ENCODE measurements at places on chromosomes 1 and 21.

DNA sequence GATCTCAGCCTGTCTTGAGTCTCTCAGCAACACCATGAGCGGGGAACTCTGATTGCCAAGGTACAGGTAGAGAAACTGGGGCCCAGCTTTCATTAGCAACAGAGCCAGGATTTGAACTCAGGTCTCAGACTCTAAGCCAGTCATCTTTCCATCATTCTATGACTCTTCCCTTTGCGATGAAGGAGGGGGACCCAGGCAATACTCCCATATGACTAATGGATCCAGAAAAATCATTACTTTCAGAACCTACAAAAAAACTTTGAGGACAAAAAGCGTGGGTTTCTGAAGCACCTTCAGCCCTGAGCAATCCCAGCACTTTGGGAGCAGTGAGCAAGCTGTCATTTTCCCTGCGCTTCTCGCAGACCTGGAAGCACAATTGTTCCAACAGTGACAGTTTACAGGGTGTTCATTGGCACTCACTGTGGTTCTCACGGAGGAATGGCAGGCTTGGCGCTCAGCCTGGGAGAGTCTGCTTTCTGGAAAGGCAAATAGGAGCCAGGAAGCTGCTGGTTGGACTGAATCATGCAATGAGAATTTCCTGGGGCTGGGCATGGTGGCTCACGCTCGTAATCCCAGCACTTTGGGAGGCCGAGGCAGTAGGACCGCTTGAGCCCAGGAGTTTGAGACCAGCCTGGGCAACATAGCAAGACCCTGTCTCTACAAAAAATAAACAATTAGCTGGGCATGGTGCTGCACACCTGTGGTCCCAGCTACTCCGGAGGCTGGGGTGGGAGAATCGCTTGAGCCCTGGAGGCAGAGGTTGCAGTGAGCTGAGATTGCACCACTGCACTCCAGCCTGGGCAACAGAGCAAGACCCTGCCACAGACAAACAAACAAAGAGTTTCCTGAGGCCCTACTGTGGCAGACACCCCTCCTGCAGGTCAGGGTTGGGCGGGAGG, 40.1 kb downstream of the SLC2A7 start:
- peak; percentile 24 for DNase-seq

GRCh38 chr1:155608888-155609225, 1.2 kb upstream of the MSTO1 start:
- DNase-seq: no peak

DNA sequence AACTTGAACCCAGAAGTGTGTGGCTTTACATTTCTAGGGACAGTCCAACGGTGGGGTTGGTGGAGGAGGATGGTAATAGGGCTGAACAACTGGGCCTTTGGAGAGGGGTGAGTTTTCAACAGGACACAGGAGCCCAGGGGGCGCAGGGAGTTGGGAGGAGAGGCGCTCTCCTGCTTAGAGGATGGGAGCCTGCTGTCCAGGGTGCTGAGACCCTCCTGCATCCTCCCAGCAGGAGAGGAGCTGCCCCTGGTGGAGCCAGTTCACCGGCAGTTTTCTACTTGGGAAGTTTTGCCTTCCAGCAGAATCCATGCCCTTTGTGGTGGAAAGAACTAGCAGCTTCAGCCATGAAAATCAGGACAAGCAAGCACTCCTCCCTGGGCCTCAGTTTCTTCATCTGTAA, 8.6 kb downstream of the KCNC4 start:
- no peak for DNase-seq

DNA sequence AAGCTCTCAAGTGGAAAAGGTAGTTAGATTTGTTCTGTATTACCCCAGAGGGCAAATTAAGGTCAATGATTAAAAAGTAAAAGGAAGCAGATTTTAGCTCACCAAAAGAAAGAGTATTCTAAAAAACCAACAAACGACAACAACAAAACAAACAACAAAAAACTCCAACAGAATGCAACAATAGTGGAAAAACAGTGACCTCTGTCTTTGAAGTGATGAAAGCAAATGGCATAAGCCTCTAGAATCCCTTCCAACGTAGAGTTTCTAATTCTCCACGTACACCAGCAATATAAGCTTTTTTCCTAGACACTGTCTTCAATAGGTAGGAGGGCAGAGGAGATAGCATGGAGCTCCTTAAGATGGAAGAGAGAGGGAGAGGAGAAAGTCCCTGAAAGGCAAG, 359.1 kb downstream of the TTLL7 start:
- no peak for DNase-seq

- DNase-seq: no peak
Observed at GRCh38 chr1:13788795-13789194, 88.8 kb downstream of the PRDM2 start.

GRCh38 chr21:42234464-42235241, 15.7 kb downstream of the ABCG1 start:
- no peak for DNase-seq

- DNase-seq: no peak
Observed at GRCh38 chr1:87314091-87314490, 14.6 kb upstream of the LMO4 start.

DNA sequence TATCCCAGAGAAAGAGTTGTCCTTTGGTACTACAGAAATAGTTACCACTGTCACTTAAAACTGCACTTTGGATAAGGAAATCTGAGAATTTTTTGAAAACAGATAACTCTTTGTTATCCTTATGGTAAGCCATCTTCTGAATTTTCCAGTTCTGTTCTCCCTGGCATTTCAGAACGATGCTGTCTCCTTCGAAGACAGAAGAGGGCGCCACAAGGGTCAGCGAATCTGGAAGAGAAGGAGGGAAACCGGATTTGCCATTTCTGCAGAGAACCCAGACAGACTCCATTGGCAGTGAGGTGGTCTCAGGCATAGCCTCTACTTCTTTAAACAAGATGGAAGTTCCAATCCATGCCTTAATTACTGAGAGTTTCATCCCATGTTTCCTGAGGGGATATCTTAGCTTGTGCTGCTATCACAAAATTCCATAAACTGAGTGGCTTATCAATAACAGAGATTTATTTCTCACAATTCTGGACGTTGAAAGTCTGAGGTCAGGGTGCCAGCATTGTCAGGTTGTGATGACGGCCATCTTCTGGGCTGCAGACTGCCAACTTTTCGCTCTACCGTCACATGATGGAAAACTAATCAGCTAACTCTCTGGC, 6.4 kb downstream of the FCRL2 start:
- DNase-seq: peak; percentile 35

DNA sequence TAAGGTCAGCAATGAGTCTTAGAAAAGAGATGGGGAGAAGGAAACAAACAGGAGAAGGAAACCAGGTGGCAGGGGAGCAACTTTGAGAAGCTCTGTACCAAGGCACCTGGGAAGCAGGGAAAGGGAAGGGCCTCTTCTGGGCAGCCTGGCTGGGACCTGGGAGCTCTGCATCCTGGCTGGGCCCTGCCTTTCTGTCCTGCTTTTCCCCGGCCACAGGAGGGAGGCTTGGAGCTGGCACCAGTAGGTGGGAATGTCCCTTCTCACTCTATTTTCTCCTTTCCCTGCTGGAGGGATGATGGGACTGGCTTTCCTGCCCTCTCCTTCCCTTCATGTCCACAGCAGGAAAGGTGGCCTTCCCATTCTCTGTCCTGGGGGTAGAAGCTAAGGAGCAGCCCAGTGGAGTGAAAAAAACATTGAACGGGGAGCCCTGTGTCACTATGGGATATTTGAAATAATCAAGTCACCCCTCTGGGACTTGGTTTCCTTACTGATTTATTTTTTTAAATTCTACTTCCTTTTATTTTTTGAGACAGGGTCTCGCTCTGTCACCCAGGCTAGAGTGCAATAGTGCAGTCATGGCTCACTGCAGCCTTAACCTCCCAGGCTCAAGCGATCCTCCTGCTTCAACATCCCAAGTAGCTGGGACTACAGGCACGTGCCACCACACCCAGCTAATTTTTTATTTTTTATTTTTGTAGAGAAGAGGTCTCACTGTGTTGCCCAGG, 5.1 kb upstream of the NES start:
- DNase-seq: no peak
